ENCODE measurements at places on chromosomes 5 and 9.
A peak's percentile ranks its signal among the peaks of the same experiment; 100 is the strongest.

DNA sequence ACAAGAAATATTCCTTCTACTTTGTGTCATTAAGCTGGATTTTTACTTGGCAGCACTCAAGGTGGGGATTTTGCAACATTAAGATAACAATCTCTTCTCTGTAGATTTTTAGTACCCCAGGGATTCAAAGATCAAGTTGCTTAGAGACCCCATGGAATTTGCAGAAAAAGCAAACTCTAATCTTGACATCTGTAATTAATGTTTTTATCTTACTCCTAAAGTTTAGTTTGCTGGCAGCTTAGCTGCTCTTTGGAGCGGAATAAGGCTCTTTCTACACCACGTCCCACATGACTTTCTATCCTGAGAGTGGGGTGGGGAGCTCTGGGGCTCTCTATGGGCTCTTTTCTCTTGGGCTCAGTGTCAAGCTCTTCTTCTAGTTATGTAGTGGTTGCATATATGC lies 21.7 kb upstream of the SPDL1 start:
- DNase-seq = no peak

DNA sequence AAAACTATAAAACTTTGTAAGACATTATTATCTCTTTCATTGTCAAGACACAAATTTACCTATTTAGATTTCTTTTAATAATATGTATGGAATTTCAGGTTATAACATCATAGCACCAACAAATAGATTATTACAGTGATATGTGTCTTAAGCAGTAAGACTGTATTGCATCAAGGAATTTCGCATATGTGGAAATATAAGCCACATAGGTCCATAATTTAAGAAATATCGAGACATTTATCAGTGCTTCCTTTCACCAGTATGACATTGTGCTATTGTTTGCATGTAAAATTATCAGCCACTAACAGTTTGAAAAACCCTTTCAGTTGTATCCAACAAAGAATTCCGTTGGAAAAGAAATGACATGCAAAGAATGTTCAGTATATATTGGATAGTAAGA lies 186.7 kb upstream of the RASA1 start:
- DNase-seq = no peak

GRCh38 chr5:76682387-76682786 lies 33.5 kb upstream of the F2R start:
- DNase-seq = no peak

DNA sequence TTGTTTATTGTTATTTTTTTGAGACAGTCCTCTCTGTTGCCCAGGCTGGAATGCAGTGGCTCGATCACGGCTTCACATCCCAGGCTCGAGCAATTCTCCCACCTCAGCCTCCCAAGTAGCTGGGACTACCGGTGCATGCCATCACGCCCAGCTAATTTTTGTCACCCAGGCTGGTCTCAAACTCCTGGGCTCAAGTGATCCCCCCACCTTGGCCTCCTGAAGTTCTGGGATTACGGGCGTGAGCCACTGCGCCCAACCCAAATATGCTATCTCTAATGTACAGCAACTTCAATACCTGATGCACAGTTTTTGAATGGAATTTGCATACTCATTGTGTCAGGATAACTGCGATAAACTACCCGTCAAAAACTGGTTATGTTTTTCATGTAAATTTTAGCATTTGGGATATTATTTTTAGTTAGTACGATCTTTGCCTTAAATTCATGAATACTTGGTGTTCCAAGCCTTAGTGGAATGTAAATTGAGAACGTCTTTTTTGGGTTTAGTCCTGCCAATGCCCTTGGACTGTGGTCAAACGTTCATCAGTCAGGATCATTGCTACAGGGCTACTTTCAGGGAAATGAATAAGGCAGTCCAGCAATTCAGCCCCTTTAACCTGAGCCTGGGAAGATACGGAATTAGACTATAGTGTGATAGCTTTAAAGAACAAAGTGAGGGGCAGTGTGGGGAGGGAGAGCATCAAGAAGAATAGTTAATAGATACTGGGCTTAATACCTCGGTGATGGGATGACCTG lies 4.4 kb downstream of the UGCG start:
- DNase-seq = no peak

- DNase-seq = peak; percentile 44
These were observed 48.1 kb downstream of the POC5 start for GRCh38 chr5:75668977-75669689.

DNA sequence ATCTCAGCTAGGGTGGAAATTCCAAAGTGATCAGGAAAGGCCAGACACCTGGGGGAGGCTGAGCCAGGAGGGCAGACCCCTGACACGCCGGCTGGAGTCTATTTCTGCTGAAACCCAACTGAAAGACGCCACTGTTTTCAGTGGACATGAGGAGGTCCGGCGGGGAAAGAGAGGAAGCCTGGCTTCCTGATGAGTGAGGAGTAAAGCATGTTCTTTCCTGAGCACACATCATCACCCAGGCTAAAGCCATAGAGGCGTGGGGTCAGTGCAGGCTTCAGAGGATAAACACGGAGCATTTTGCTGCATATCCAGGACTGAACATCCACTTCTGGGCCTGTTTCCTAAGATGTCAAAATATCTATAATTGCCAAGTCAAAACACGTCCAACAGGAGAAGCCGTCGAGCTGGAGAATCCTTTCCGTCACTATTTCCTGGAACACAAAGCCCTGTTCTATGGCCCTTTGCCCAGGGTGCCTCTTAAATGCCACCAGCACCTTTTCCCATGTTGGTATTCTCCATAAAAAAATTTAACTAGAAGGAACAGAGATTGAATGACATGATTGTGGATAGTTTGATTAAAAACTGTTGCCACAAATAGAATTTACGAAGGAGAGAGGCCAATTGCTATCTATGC lies 597.9 kb upstream of the ADAMTS16 start:
- no peak for DNase-seq

GRCh38 chr5:150904479-150905311 lies at the start of gene ZNF300:
ZNF300 (minus strand) TSS chr5:150904980; CDS start chr5:150903155, 1,825 bp downstream.
- peak; percentile 86 for DNase-seq

DNA sequence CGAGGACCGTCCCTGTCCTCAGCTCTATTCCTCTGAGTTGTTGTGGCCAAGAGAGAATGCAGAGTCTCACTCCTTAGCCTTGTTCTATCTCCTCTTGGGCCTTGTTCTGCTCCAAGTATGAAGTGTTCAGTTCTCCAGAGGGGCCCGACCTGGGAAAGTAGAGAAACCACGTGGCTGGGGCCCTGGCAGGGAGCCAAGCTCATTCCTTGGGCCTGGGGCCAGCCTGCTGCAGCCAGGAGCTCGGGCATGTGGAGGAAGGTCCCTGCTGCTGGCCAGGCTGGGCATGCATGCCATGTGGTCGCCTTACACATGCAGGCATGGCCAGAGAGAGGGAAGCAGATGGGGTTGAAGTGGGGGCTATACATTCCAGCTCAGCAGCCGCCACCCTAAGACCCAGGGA lies 60.7 kb downstream of the COL27A1 start:
- DNase-seq = peak; percentile 81

DNA sequence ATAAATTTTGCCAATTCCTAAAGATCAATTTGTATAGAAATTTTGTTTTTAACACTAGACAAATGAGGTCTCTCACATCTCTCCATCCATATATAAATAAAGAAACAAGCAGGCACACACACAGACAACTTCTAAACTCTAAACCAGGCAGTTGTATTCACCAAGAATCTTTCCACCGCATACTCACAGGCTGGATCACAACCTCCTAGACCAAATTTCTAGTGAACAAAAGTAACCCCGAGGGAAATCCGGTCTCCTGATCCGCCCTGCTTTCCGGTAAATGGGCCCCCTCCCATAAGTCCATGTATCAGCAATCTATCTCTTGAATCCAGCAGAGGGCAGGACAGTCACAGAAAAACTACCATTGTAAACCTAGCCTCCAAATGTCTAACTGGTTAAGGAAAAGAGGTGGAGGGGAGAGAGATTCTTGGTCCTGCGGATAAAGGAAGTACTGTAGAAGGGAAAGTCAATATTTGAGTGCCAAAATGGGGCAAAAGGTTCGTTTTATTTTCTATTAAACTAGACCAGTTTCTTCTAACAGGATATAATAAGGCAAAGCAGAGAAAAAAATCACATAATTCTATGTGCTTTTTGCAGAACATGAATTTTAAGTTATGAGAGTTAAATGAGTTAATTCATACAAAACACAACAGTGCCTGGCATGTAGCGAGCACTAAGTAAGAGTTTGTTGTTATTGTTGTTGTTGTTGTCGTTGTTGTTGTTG lies 4.8 kb upstream of the SMU1 start:
- no peak for DNase-seq

GRCh38 chr9:132409828-132410528 lies at the start of gene CFAP77:
CFAP77 (plus strand) TSS chr9:132410211; CDS start chr9:132410272, 61 bp downstream.
- peak; percentile 92 for DNase-seq

GRCh38 chr9:116635908-116636307 lies 51.2 kb upstream of the TRIM32 start:
- DNase-seq = no peak

DNA sequence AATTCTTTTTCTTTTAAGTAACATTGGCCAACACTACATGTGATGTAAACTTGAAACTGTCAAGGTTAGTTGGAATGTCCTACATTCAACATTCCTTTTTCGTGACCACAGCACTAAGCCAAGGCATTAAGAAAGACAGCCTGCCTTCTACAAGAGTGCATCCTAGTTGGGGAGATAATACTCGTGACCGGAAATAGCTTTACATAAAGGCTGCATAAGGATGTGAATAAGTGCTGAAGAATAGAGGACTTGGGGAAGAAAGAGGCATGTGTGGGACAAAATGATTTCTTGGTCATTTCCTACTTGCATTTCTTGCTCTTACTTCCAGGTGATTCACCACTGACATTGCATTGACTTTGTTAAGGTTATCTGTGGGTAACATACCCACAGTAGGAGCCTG lies 282.0 kb downstream of the DMRT2 start:
- DNase-seq = no peak

- no peak for DNase-seq
These were observed 27.3 kb downstream of the ETF1 start for GRCh38 chr5:138515556-138516245.

DNA sequence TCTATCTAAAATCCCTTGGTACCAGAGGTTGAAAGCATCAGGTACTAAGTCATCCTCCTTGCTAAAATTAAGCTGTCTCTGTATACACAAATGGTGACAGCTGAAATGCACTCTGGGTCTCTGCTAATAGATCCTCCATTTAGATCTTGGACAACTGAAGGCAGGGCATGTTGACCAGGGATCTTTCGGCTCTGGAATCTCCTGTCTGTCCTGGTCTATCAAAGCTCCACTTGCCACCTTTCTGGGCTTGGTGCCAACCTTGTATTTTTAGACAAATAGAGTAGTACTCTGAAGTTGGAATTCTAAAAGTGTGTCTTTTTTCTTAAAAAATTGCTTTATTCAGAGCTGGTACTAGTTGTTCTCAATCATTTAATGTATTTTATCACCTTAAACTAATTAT lies 135.2 kb upstream of the HMHB1 start:
- DNase-seq = no peak

GRCh38 chr5:111840036-111840674 lies 83.2 kb upstream of the NREP start:
- no peak for DNase-seq

- DNase-seq = no peak
These were observed 27.6 kb downstream of the ZBTB43 start for GRCh38 chr9:126832440-126832839.

- no peak for DNase-seq
These were observed 142.9 kb downstream of the DIRAS2 start for GRCh38 chr9:90499761-90500160.

DNA sequence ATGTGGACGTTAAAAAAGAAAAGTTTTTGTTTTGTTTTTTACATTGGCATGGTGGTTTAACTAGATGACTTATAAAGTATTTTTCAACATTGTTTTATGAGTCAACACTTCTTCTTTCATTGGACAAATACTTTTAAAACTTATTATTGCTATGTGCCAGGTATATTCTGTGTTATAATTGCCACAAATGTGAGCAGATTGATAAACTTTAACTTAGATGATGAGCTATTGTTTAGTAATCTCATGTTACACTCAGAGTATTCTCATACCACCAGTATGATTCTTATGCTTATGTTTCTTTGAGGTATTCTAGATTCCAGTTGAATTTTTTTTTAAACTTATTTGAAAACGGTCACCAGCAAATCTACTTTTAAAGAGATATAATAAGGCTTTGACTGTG lies 60.3 kb downstream of the RASA1 start:
- DNase-seq = no peak

Data from upper lobe of left lung (tissue), 6 donors.